Activated CD8-positive, alpha-beta memory T cell treated with anti-CD3 and anti-CD28 coated beads for 36 hours (primary cell): ENCODE measurements at places on chromosomes 3 and 15. TPM values are rescaled to one million over a fixed set of nuclear protein-coding genes. Genes with fewer than 3 reads are reported as not detected.

B3GALNT1 gene
- 3.4 TPM for total RNA-seq

TMEM62 gene
- total RNA-seq, result 16.0 TPM

LRRIQ4 gene
- total RNA-seq, result 0.17 TPM

RBMS3 gene
- total RNA-seq, result 0.48 TPM

ALPK3 gene
- total RNA-seq, result 0.06 TPM

GHSR gene
- total RNA-seq, result not detected

ARGFX gene
- not detected for total RNA-seq

NOP10 gene
- 311 TPM for total RNA-seq

UNC45A gene
- total RNA-seq, result 77.1 TPM

RFTN1 gene
- total RNA-seq, result 111 TPM

CCR2 gene
- 0.42 TPM for total RNA-seq

DLL4 gene
- not detected for total RNA-seq
